ENCODE measurements at places on chromosomes 5 and 9.

GRCh38 chr5:158812408-158812807 is 287.3 kb downstream of the EBF1 start:
- no peak for DNase-seq

GRCh38 chr9:96596601-96597111 is 23.0 kb downstream of the CDC14B start:
- DNase-seq, result no peak

DNA sequence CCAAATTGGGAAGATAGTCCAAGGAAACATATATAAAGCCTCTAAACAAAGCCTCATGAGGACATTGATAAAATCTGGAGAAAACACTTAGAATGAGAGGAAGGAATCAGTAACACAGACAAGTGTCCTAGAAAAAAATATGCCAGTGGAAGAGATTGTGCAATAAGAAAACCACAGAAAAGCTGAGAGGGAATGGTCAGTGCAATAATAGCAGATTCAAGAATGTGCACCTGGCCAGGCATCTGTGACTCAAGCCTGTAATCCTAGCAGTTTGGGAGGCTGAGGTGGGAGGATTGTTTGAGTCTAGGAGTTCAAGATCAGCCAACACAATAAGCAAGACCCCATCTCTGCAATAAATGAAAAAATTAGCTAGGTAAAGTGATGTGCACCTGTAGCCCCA is 691.2 kb upstream of the CDH6 start:
- no peak for DNase-seq

GRCh38 chr5:32135086-32135485 is 39.0 kb downstream of the GOLPH3 start:
- no peak for DNase-seq

All from stimulated activated CD8-positive, alpha-beta memory T cell treated with anti-CD3 and anti-CD28 coated beads, Interleukin-4, amount 100 ng/mL, for 1 hour (primary cell).